ENCODE measurements at places on chromosomes 11 and 22.

DNA sequence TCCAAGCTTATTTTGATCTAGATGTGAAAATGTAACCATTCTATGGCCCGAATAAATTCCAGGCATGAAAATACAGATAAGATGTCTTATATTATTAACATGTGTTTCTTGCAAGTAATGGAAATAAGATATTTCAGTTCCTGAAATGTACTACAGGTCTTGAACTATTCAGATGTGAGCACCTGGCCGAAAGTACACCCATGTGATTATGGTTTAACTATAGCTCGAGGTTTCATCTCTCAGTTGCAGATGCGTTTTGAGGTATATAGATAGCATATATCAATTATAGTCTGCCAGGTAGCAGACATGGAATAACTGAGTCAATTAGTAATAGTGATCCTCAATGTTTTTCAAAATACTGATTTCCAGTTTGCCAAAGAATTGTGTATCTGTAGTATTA is 68.3 kb downstream of the DDIAS start:
- DNase-seq, result no peak

DNA sequence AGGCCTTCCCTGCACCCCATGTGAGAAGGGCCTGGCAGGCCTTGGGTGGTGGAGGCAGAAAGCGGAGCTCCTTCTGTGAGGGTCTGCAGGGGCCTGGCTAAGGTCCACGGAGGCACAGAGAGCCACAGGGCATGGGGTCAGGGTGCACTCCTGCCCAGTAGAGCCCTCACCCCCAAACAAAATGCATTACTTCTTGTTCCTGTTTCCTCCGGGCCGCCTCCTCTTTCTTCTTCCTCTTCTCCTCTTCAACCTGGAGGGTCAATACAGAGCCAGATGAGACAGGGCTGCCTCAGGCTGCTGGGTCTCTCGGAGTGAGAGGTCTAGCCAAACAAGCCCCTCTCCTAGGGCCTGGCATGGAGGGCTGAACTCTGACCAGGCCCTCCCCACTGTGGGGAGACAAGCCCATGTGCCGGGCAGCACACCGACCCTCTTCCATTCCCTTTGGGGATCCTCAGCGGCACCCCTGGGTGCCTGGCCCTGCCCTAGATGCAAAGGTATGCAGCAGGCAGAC is 10.3 kb upstream of the NAP1L4 start:
- DNase-seq, result no peak

GRCh38 chr11:22161489-22161888 is 31.4 kb upstream of the ANO5 start:
- no peak for DNase-seq

- peak; percentile 55 for DNase-seq
Measured at GRCh38 chr22:20531404-20532201, 24.2 kb downstream of the MED15 start.

DNA sequence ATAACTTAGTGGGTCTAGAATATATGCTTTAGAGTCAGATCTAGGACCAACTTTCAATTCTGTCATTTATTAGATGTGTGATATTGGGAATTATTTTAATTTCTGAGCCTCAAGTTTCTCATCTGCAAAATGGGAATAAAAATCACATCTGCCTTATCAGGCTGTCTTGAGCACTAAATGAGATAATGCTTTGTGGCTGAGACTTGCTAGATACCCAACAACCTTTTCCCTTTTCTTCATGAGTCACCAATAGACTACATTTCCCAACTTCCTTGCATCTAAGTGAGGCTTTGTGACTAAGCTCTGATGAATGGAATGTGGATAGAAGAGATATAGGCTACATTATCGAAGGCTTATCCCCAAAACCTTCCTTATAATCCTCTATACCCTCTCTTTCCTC is 220.7 kb upstream of the SESN3 start:
- DNase-seq, result peak; percentile 72

DNA sequence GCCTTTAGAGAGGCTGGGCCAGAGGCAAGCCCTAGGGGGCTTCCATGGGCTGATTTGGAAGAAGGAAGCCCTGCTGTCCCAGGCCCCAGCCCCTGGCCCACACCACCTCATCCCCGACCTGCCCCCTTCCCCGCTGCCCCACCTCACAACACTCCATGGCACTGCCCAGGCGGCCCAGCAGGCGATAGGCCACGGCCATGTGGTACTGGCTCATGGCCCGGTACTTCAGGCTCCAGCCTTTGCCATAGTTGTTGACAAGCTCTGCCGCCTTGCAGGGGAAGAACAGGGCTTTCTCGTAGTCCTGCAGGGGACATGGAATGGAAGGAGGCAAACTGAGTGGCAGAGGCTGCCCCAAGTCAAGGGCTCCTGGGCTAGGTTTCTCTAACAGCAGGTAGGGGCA is 6.4 kb downstream of the RAPSN start:
- no peak for DNase-seq

DNA sequence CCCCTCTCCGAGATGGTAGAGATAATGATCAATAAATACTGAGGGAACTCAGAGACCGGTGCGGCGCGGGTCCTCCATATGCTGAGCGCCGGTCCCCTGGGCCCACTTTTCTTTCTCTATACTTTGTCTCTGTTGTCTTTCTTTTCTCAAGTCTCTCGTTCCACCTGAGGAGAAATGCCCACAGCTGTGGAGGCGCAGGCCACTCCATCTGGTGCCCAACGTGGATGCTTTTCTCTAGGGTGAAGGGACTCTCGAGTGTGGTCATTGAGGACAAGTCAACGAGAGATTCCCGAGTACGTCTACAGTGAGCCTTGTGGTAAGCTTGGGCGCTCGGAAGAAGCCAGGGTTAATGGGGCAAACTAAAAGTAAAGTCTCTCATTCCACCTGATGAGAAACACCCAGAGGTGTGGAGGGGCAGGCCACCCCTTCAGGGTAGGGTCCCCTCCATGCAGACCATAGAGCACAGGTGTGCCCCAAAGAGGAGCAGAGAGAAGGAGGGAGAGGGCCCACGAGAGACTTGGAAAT is 43.2 kb downstream of the IGLL1 start:
- no peak for DNase-seq

- DNase-seq, result no peak
Measured at GRCh38 chr22:30743257-30744020, 48.8 kb downstream of the OSBP2 start.

GRCh38 chr11:109708184-109708583 is 286.2 kb downstream of the C11orf87 start:
- DNase-seq, result no peak

GRCh38 chr11:16787035-16787742 is 48.7 kb downstream of the C11orf58 start:
- no peak for DNase-seq

DNA sequence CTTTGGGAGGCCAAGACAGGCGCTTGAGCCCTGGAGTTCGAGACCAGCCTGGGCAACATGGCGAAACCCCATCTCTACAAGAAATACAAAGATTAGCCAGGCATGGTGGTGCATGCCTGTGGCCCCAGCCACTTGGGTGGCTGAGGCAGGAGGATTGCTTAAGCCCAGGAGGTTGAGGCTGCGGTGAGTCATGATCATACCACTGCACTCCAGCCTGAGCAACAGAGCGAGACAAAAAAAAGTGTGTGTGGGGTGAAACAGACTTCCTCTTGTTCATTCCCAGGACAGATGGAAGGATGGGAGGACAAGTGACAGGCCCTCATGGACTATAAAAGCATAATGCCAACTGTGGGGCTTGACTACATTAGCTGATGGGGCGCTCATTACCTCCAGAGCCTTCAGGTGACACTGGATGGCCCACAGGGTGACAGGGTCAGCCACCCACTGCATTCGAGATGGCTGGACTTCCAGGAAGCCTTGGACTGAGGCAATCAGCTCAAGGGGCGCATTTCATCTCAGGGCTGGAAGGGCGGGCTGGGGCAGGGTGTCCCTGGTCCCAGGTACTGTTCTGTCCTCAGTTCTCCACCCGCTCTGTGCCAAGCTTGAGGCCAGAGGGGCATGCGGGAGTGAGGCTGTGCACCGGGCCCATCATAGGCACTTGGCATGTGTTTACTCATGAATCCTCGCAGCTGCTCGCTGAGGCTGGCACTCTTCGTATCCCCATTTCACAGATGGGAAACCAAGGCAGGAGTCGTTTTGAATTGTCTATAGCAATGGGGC is 12.5 kb downstream of the NPTXR start:
- DNase-seq, result peak; percentile 8

GRCh38 chr22:26642465-26643417 is 14.6 kb upstream of the MIAT start:
- DNase-seq, result no peak

GRCh38 chr11:122434786-122435185 is 220.7 kb upstream of the UBASH3B start:
- no peak for DNase-seq

GRCh38 chr11:70244698-70245097 is 25.8 kb upstream of the PPFIA1 start:
- DNase-seq, result peak; percentile 74

GRCh38 chr11:95068549-95068948 is 1.8 kb downstream of the SRSF8 start:
- peak; percentile 84 for DNase-seq

DNA sequence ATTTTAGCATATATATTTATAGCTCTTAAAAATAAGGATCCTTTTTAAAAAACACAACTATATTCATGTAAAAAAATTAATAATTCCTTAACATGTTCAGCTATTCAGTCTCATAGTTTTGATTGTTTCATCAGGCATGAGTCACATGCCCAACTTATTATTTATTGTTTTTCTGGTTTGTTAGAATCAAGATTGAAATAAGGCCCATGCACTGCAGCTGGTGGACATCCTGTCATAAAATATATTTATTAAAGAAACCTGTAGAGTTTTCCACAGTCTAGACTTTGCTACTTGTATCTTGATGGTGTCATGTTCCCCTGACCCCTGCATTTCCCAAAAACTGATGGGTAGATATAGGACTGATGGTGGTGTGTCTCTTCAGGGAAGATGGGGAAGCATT is 77.4 kb downstream of the PARVA start:
- DNase-seq, result no peak

GRCh38 chr11:848380-848931 is 5.8 kb downstream of the TSPAN4 start:
- no peak for DNase-seq

DNA sequence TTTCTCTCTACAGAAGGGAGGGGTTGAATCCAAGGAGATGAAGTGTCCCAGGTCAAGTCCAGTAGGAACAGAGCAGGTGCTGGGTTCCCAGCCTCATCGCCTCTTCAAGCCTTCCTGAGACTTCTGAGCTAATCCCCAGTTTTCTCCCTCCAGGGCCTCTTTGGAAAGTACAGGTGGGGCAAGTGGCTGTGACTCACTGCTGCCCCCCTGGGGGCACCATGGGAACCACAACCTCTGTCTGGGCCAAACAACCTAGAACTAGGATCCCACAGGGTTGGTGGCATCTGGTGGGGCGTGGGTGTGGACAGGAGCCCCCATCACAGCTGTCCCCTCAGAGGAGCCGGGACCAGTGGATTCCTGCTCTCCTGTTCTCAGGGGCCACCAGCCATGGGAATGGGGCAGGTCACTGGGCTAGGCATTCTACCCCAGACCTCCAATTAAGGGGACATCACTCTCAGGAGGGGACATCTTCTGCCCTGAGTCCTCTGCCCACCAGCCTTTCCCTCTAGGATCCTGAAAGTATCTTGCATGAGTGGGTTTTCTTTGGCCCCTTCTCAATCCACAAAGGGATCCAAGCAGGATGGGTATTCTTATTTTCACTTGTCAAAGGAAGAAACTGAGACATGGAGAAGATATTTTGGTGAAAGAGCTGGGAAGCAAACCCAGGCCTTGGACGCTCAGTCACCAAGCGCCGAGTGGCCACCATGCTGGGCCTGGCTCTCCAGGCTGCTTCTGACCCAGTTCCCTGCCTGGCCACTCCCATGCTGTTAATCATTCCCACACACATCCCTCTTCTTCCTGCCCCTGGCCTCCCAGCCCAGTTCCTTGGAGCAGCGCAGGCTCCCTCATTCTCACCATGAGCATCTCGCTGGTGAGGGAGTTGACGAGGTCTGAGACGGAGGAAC is 23.8 kb downstream of the LRRC10B start:
- no peak for DNase-seq

Data from skeletal muscle cell (primary cell).